ENCODE measurements at places on chromosomes 12 and 14.

DNA sequence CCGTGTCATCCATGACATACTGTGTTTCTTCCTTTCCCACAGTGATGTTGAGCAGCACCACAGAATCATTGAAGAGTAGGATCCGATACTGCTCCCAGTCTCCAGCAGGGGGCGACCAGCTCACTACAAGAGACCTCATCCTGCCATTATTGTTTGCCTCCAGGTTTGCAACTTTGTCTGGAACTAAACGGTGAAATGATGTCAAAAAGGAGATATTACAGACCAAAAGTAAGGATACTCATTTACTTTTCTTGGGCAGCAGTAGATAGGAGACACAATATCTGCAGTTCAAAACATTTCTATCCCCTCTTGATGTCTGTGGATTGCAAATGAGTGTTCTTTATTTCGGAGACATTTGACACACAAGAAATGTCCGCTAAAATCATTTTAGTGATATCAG lies 47.2 kb downstream of the PTPRB start:
- peak; percentile 3 for DNase-seq

- peak; percentile 63 for DNase-seq
These were observed at the start of gene C12orf75 for GRCh38 chr12:105330283-105330930. TSS of gene C12orf75 (plus strand) at chr12:105330691. CDS start at chr12:105330892, 201 bp downstream.

DNA sequence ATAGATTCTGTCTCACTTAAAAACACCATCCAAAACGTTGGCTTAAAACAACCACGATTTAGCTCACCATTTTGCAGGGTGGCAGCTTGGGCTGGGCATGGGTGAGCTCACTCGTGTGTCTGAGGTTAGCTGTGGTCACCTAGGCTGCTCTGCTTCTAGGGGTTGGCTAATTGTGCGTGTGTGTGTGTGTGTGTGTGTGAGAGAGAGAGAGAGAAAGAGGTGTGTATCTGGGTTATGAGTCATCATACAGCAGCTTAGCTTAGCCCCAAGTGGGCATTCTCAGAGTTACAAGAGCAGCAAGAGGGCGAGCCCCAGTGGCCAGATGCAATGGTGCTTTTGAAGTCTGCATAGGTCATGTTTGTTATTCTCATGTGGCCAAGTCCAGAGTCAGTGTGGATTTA lies 6.0 kb downstream of the FBXW8 start:
- DNase-seq = peak; percentile 7

- no peak for DNase-seq
These were observed 9.8 kb upstream of the RARG start for GRCh38 chr12:53241623-53242412.

DNA sequence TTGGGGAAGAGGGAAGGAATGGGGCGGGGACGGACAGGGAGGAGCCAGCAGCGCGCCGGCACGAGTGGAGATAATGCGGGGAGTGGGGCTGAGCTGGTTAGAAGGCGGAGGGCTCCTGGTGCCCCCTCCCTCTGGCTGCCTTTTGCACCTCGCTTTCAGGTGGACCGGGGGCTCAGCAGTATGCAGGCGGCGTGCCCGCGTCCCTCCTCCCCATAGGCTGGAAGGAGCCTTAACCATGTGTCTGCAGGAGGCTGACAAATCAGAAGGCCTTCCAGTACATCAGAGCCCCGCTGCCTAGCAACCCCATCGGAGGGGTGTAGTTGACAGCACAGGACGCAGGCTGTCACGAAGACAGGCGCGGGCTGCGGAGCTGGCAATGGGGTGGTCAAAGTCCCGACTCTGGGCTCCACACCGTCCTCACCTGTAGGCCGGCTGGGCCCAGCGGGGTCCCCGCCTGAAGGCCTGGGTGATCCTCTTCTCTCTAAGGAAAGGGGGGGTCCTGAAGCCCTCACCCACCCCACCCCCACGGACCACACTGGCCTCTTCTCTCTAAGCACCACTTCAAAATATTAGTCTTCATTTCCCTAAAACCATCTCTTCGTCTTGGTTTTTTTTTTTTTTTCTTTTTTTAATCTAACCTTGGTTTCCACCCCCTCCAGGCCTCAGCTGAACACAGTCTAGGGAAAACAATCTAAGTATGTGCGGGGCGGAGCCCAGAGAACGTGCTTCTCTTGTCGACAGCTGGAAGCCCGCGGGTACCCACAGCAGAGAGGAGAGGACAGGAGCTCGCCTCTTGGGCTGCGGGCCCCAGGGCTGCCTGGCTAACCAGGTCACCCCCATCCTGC lies 44.5 kb downstream of the KDM2B start:
- no peak for DNase-seq

GRCh38 chr12:55906056-55906455 lies 21.6 kb downstream of the PYM1 start:
- no peak for DNase-seq

DNA sequence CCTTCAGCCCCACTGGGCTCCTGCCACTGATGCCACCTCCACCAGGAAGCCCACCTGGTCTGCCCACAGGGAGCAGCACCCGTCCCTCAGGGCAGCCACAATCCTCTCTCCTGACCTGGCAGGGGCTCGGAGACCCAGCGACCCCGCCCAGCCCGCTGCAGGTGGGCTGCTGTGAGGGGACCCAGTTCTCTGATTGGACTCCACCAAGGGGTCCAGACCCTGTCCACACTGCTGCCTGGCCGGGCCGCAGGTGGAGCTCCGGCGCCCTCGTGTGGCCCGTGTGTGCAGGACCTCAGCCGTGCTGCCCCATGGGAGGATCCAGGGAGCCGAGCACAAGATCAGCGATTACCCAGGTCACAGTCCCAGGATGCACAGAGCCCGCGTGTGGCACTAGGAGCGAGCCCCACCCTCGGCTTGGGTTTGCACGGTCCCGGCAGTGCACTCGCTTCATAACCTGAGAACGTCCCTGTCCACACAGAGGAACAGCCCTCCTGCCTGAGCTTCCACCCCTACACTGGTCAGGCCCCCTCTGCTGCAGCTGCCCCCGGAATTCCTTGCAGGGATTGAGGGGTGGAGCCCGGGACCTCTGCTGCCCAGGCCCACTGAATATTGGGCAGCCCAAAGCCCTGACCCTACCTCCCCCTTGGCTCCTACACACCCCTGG lies 35.4 kb upstream of the TMEM179 start:
- peak; percentile 9 for DNase-seq

- DNase-seq = no peak
These were observed 121.1 kb downstream of the TGFB3 start for GRCh38 chr14:75860561-75861160.

GRCh38 chr12:113030875-113031525 lies 25.5 kb upstream of the DTX1 start:
- no peak for DNase-seq

GRCh38 chr12:122499991-122500684 lies 594 bp downstream of the ZCCHC8 start:
- DNase-seq = no peak

DNA sequence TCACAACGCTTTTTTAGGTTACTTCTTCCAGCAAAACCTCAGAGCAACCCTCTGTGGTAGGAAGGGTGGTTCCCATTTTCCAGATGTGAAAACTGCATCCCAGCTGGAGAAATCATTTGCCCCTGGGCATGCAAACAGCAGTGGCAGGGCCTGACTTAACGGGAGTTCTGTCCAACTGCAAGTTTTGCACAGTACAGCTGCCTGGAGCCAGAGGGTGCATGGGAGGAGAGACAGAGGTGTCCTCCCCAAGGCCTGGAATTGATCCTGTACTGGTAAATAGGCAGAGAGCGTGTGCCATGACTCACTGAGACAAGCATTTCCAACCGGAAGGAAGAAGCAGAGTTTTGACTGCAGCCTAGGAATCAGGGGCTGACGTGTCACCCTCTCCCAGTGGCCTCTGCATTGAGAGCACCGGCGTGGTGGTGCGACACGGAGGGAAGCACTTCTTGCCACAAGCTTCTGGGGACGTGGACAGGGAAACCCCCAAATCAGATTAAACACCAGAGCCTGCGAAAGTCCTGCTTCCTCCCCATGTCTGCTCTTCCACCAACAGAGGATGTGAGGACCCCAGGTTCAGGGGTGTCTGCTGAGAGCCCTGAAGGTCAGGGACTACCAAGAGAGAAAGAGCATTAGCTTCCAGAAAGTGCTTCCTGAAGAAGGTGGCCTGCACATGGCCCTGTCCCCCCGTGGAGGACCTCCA lies 19.0 kb upstream of the SERPINA4 start:
- DNase-seq = no peak

- no peak for DNase-seq
These were observed 274.8 kb downstream of the SLC15A4 start for GRCh38 chr12:128548949-128549348.

DNA sequence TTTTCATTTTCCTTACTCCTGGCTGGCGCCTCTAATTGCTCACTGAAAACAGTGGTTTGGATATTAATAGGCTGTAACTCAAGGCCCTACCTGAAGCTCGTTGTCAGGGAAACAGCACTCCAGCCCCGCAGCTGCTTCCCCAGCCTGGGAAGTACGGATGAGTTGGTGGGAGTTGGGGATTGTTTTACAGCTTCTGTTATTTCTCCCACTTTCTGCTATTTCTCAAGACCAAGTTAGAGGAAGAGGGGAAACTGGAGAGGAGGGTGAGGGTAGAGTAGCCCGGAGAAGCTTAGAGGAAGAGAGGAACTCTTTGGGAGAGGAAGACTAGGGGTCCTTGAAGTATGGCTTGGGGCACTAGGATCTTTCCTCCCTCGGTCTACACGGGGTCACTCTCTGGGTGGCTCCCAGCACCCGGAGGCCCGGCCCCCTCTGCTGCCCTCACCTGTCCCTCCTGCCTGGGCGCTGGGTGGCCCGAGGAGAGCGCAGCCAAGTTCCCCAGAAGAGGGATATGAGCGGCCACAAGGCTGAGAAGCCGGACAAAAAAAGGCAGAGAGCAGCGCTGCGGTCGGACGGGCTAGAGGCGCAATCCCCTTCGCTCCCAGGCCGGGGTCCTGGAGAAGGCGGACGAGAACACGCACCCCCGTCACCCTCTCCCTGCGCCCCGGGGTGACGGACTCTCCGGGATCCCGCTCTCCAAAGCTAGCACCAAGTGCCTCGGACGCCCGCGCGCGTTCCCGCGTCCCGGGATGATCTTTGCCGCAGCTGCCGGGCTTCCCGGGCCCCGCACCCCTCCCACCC lies 671 bp downstream of the SPTB start:
- no peak for DNase-seq

DNA sequence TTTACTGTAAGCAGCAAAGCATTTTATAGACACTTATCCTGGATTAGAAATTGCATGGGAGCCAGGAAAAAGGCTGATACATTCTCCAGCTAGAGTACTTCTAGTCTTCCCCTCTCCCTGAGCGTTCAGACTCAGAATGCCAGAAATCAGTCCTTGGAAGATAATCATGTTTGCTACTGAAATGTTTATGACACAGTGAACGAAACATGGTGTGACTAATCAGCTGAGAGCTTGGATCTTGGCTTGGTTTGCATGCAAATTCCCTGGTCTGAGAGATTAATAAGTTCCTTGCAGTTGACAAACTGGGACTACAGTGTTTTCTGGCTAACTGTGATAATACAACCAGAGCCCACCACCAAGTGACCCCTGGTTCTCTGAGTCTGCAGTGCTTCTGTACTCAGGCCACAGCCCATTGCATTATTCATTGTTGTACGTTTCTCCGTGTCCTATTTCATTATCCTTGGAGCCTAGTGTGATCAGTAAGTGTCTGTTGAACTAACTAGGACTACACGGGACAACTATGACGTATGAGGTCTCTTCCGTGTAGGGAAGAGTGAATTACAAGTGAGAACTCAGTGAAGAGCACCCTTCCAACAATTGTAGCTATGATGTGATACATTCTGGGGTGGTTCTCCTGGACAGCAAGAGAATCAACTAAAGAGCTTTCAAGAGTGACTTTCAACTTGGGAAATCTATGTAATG lies 34.6 kb upstream of the EVL start:
- no peak for DNase-seq

DNA sequence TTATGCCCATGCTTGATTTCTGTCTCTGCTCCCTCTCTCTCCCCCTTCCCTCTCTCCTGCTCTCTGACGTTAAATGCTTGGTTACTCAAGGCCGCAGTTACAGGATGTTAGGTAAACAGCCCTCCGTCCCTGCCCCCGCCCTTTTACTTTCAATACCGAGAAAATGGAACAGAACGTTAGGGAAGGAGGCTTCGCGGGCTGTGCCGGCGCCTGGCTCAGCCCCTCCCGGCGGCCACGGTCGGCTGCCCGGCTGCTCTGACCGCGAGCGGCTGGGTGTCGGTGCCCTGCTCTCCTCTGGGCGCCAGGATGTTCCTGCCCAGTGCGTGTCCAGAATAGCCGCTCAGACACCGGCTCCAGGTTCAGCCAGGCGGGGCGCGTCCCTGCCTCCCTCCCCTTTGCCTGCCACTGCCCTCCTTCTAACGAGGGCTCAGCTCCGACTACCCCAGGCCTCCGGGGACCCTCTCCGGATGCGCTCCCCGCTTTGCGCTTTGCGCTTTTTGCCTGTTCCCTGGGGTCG lies 166.1 kb downstream of the ADCK1 start:
- no peak for DNase-seq

GRCh38 chr14:27245947-27246346 lies 648.1 kb upstream of the NOVA1 start:
- no peak for DNase-seq

DNA sequence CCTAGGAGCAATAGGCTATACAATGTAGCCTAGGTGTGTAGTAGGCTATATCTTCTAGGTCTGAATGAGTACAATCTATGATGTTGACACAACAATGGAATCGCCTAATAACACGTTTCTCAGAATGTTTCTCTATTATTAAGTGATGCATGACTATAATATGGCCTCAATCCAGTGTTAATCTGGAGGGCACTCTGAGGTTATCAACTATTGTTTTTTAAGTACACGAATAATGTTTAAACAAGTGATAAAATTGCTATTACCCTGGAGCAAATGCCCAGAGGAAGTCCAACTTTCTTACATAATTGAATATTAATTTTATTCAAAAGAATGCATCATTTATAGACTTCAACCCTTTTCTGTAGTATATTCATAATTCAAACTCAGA lies 16.4 kb upstream of the CNIH1 start:
- DNase-seq = no peak

DNA sequence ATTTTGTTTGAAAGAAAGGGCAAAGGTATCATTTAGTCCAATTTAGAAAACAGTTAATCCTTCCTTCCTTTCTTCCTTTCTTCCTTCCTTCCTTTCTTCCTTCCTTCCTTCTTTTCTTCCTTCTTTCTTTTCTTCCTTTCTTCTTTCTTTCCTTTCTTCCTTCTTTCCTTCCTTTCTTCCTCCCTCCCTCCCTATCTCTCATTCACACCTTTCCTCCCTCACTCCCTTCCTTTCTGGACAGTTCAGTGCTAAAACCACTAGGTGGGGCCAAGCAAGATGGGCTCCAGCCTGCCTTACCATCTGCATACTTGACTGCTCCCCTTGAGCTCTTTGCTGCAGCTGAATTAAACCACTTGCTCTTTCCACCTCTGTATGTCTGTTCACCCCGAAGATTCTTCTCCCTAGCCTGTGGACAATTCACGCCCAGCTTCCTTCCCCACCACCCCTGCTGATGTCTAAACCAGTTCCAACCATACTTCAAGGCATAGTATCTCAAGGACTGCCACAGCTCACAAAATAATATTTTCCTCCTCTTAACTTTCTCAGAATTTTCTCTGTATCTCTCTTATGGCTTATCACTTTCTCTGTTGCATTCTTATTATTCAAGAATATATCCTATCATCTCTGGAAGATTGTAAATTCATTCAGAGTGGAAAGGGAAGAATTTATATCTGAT lies 78.0 kb downstream of the DBX2 start:
- no peak for DNase-seq

GRCh38 chr12:65189028-65189718 lies 19.8 kb downstream of the LEMD3 start:
- no peak for DNase-seq

GRCh38 chr14:70011708-70012107 lies 132.5 kb downstream of the SMOC1 start:
- no peak for DNase-seq

All from stimulated activated CD4-positive, alpha-beta T cell treated with anti-CD3 and anti-CD28 coated beads, Interleukin-1b, Interleukin-23, amount 100 ng/mL, for 1 hour (primary cell).